NCI-H1694 (cell line): ENCODE measurements at places on chromosomes 7 and 10.

DNA sequence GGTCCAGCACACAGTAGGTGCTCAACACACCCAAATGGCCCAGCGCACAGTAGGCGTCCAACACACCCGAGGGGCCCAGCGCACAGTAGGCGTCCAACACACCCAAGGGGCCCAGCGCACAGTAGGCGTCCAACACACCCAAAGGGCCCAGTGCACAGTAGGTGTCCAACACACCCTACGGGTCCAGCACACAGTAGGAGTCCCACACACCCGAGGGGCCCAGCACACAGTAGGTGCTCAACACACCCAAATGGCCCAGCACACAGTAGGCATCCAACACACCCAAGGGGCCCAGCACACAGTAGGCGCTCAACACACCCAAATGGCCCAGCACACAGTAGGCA, 80.8 kb downstream of the FOXL3 start:
- DNase-seq = no peak

- no peak for DNase-seq
These were observed 46.4 kb upstream of the ATRNL1 start for GRCh38 chr10:115046686-115047236.

DNA sequence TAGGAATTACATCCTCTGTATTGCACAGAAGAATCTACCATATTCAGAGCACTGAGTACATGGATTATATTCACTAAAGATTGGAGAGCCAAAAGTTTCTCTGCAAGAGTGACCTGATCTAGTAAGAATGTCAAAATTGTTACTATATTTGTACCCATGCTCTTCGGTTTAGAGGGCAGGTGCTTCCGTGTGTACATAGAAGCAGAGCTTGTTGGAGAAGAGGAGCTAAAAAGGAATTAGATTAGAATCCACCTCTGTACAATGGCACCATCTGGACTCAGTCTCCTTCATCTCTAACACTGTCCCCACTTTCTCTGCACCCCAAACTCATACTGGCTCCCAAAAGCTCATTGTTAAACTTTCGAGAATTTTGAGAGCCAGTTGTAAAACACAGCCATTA, 8.3 kb downstream of the CALD1 start:
- DNase-seq = no peak

- no peak for DNase-seq
These were observed 457 bp downstream of the ACADSB start for GRCh38 chr10:123009105-123009820.

- peak; percentile 80 for DNase-seq
These were observed 201.4 kb downstream of the PTEN start for GRCh38 chr10:88064608-88065382.

DNA sequence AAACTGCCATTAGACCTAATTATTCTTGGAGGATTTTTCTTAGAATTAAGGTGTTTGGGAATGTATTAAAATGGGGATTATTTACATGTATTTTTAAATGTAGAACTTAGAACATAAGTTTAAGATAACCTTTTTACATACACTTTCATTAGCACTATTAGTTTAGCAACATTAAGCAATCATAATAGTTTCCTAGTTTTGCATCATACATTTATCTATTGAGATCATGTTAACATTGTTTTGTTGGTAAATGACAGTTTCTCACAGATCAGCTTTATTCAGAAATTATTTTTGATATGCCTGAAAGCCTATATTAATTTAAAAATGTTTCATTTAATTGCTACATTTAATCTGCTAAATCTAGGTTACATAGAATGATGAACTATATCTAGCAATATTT, 189.7 kb upstream of the PPP1R3A start:
- no peak for DNase-seq

GRCh38 chr7:14639329-14639728, 263.2 kb downstream of the DGKB start:
- no peak for DNase-seq

- DNase-seq = no peak
These were observed 3.7 kb downstream of the NOD1 start for GRCh38 chr7:30474893-30475292.

DNA sequence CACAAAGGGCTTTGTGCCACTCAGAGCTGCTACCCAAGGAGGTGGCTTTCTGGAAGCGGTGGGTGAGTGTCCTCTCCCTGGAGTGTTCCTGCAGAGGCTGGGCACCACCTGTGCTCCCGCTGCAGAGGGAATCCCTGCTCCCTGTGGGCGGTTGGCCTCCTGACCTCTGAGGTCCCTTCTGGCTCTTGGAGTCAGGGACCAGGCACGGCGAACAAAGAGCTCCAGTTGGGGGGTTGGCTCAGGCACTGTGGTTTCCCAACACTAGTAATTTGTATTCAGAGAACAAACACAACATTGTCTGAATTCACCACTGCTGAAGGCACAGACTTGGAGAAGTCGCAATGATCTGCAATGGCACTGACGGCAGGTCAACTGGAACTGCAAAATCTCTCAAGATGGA, 328.9 kb downstream of the PRPF18 start:
- DNase-seq = no peak

GRCh38 chr7:35007768-35008167, 29.5 kb downstream of the DPY19L1 start:
- no peak for DNase-seq

- no peak for DNase-seq
These were observed 52.8 kb downstream of the HHEX start for GRCh38 chr10:92742331-92743228.

DNA sequence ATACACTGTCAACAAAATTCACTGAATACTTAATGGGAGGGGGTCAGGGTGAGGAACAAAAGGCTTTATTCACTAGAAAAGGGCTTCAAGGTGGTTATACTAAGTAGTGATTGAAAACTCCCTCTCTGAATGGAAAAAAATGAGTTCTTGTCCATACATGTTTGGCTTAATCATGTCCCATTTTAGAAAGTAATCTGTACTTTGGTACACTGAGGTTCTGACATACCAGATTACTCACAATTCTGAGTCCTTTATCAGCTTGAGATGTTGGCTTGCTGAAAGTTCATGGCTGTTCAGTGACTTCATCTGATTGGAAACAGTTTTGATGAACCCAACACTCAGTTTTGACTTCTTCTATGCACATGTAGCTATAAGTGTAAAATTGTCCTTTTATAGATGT, 12.8 kb upstream of the NOBOX start:
- no peak for DNase-seq

DNA sequence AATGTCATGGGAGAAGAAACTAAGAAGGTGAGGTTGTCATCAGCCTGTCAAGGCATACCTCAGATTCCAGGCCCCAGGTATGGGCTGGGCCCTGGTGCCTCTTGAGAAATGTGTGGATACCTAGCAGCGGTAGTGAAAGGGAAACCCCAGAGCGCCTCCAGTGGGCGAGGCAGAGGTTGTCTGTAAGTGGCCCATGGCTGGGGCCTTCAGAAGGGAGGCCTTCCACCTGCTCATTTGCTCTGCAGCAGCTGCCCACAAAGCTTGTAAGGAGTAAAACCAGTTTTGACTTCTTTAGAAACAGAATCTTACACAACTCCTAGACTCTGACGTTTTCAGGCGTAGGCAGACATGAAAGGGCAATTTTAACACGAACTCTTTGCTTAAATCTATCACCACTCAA, 509.9 kb downstream of the PARD3 start:
- no peak for DNase-seq

GRCh38 chr7:151437866-151438516, 1.9 kb downstream of the CRYGN start:
- no peak for DNase-seq

DNA sequence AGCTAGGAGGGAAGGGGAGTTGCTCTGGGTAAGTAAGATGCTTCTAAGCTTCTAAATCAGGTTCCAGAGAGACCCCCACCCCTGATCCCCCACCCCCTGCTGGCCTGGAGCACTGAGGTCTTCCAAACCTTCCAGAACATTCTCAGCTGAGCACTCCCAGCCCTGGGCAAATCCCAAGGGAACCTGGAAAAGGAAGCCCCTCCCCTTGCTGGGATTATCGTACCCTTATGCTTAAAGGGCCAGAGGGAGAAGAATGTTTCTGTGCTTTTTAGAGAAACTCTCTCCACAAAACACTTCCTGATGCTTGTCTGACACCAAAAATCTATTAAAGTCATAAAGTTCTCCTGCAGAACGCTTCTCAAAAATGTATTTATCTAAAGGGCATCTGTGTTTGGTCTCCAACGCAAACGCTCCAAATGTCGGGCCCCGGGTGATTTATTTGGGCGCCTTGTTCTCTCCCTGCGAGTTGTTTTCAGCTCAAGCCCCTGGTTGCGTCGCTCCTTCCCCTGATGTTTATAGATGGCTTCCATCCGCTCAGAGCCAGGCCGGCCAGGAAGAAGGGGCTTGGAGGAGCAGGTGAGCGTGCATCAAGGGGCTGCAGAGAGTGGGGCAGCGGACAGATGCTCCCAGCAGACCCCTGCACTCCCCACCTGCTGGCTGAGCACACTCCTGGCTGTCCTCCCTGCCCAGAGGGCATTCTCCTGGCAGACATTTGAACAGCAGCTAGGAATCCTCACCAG, 8.2 kb upstream of the RET start:
- DNase-seq = no peak

DNA sequence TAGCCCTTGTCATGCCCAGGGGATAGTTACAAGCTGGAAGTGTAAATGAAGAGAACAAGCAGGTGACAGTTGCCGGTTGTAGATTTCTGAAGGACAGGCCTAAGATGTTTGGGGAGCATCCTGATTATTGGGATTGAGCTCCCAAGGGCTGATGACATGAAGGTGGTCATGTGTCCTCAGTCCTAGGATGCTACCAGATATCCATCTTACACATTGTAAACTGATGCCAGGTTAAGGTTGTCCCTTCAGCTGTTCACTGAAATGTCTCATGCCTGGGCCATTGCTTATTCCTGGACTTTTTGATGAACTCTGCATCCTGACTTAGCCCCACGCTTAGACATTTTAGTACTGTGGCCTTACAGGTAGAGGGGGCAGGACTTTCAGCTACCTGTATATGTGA, 1.3 kb downstream of the ZMIZ2 start:
- DNase-seq = no peak
